NCI-H1048 (cell line): ENCODE measurements at places on chromosomes 12 and 14.

- no peak for DNase-seq
Observed at GRCh38 chr14:68112442-68112841, 292.9 kb downstream of the RAD51B start.

- DNase-seq, result no peak
Observed at GRCh38 chr12:96068636-96069035, 33.2 kb upstream of the LTA4H start.

DNA sequence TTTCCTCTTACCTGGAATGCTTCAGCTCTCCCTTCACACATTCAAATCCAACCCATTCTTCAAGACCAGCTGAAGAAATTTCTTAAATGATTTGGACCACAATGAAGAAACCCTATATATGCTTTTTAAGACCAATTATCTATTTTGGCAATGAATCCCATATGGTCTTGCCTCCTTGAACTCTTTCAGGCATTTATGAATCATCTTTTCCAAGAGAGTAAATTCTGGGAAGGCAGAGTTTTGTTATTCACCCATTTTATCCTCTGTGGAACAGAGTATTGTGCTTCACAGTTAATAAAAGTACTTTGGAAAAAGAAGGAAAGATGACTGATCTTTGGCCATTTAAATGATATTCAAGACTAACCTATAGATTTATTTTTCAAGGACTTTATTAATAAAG, 14.0 kb downstream of the GIT2 start:
- no peak for DNase-seq

- no peak for DNase-seq
Observed at GRCh38 chr12:113812411-113813228, 153.5 kb downstream of the RBM19 start.

GRCh38 chr14:92439537-92440344, 73.8 kb upstream of the RIN3 start:
- DNase-seq, result no peak

- DNase-seq, result no peak
Observed at GRCh38 chr12:132150780-132151144, 6.5 kb downstream of the NOC4L start.

- DNase-seq, result no peak
Observed at GRCh38 chr14:66645716-66646115, 137.8 kb downstream of the GPHN start.

- DNase-seq, result no peak
Observed at GRCh38 chr12:100031836-100032235, 47.1 kb upstream of the ANKS1B start.

GRCh38 chr14:92546347-92547053, 32.9 kb downstream of the RIN3 start:
- no peak for DNase-seq

DNA sequence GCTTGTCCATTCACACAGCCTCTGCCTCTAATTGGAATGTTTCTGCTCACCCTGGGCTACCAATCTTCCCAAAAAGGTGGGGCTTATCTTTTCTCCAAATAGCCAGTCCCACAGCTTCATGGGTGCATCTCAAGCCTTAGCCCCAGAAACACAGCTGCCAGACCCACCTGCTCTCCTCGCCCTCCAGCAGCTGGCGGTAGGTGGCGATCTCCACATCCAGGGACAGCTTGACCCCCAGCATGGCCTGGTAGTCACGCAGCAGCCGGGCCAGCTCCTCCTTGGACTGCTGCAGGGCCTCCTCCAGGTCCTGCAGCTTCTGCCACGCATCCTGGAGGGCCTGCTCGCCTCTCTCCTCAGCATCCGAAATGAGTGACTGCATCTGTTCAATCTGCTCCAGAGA, 11.1 kb downstream of the KRT77 start:
- no peak for DNase-seq

DNA sequence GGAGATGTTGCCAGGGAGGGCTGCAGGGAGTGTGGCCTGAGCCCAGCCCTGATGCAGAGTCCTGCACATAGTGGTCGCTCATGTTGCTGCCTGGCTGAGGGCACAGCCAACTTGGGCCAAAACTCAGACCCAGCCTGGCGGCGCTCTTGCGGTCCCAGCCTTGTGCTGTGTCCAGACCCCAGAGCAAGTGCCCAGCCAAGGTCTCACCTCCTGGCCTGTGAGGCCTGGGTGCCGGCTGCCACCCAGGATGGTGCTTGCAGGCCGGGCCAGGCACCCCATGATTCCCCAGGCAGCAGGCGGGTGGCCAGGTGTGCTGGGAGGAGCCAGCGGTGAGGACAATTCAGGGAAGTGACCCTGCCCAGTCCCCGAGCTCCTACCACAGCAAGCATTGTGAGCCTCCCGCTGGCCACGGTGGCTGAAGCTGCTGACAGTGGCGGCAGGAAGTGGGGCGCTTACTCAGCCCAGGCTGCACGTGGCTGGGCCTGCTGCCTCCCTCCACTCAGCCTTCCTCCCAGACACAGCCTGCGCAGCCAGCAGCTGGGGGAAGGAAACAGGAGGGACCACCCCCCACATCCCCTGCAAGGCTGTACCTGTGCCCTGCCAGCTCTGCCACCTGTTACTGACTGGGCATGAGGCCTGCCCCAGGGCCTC, 17.7 kb upstream of the PGF start:
- DNase-seq, result no peak

GRCh38 chr14:71521238-71522135, 410.7 kb upstream of the RGS6 start:
- DNase-seq, result no peak

DNA sequence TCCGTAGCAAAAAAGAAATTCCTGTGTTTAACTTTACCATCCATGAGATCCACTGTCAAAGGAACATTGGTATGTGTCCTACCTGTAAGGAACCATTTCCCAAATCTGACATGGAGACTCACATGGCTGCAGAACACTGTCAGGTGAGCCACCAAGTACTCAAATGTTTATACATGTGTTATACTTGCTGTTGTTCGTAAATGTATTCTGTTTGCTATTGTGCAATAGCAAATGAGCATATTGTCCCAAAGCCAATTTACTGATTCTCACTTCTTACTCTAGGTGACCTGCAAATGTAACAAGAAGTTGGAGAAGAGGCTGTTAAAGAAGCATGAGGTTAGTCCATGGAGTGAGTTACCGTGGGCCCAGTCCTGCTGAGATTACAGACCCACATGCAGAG, 9.4 kb downstream of the TRAFD1 start:
- no peak for DNase-seq

- no peak for DNase-seq
Observed at GRCh38 chr12:104956870-104957718, 996 bp downstream of the SLC41A2 start.

- no peak for DNase-seq
Observed at GRCh38 chr12:57738661-57739237, at the start of gene AGAP2. Gene AGAP2, minus strand, starts transcription at chr12:57738742. Its CDS starts 496 bp downstream, at chr12:57738246.

DNA sequence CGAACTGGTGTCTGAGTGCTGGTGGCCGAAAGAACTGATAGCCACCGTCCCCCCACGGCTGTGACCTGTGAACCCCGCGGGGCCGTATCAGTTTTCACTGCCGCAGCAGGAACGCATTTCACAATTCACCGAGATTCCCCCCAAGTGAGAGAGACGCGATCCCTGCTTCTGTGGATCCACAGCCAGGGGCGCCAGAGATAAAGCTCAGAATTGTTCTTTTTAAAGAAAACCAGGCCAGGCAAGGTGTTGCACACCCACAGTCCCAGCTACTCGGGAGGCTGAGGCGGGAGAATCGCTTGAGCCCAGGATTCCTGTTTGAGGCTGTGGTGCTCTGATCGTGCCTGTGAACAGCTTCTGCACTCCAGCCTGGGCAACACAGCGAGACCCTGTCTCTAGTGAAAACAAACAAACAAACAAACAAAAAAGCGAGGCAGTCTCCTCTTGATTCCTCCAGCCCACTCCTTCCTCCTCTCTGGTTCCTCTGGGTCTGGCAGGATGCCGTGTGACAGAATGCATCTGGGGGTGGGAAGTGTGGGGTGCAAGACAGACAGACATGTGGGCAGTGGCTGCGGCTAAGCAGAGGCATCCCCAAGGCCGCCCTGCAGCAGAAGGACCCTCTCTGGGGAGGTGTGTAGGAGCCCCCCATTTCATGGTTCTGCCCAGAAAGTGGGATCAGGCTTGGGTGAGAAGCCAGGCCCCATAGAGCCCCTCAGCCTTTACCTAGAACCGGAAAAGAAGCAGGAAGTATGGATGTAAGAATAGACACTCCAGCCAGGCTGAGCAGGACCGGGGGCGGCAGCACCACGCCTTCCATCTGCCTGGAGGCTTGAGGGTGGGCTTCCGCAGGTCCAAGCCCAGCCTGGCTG, 39.2 kb upstream of the PPP1R13B start:
- no peak for DNase-seq

- no peak for DNase-seq
Observed at GRCh38 chr14:61296719-61297502, 15.8 kb upstream of the TMEM30B start.
